ENCODE measurements at places on chromosomes 11 and 22.

DNA sequence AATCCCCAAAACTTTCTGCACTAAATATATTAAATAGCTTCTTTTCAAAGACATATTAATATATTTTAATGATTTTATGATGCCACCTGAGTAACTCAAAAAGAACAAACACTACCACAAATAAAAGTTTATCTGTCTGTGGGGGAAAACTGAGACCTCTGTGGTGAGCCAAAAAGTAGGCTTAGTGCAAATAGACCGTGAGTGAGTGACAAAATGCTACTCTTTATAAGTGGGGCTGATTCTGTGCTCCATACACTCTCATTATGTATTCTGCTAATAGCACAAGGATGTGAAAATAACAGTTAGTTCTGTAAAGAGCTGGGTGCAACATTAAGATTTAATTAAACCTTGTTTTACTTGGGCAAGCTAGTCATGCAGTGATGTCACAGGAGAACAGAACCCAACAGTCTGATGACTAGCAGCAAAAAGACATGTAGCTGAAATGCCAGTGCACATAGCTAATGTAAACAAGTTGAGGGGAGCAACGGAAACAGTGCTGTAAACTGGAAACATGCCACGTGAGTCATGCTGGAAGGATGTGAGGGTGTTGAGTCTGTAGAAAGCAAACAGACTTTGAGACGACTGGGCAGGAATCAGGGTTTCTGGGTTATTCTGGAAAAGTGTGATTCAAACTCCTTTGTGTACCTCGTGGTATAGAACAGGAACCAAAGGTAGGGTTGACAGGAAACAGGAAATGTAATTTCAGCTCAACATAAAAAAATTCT lies 1130.4 kb downstream of the LRRC4C start:
- peak; percentile 80 for DNase-seq

GRCh38 chr11:67641338-67642172 lies 2.0 kb upstream of the TBX10 start:
- DNase-seq, result no peak

- DNase-seq, result no peak
These were observed 136.8 kb downstream of the NXPE2 start for GRCh38 chr11:114815176-114815575.

- no peak for DNase-seq
These were observed 558.4 kb downstream of the METTL15 start for GRCh38 chr11:28666632-28667031.

DNA sequence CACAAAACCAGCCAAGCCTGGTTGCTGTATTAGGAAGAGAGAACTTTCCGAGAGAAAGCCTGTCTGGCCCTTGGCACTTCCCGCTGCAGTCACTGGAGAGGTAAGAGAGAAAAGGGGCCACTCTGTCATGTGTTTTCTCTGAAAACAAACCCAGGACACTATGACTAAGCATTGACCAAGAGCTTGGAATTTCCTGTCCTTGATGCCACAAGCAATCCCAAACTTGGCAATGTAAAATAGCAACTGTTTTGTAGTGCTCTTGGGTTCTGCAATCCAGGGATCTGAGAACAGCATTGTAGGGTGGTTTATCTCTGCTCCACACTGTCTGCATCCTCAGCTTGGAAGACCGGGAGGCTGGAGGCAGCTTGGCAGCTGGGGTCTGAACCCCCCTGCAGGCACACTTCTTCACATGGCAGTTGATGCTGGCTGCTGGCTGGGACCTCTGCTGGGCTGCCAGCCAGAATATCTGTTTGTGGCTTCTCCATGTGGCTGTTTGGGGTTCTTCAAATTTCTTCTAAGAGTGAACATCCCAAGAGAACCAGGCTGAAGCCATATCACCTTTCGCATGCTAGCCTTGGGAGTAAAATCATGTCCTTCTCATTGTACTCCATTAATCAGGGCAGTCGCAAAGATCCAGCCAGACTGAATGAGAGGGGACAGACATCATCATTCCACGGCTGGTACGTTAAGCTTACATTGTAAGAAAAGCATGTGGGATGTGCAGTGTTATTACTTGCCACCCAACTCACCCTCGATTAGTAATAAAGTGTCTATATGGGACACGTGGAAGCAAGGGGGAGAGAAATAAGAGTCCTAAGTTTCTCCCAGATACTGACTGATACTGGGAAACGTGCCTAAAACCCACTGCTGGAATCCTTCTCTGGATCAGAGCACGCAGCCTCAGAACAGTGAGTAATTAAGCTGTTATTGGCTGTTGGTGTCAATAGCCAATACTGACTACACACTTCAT lies 537.4 kb upstream of the B3GAT1 start:
- no peak for DNase-seq

DNA sequence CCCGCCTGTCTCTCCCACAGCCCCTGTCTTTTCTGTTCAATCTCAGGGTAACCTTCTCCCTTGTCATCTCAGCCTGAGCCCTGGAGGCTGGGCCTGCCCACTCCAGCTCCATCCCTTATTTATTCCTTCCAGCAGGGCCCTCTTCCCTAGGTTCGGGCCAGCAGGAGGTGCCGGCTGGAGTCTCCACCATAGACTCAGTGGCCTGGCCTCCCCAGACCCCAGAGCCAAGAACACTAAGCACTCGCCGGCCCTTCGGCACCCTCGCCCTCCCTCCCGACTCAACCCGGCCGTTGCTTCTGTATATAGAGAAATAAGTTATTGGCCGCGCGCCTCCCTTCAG lies 1.4 kb upstream of the RAB1B start:
- DNase-seq, result no peak

GRCh38 chr11:17764446-17765218 lies 30.1 kb downstream of the KCNC1 start:
- DNase-seq, result no peak

DNA sequence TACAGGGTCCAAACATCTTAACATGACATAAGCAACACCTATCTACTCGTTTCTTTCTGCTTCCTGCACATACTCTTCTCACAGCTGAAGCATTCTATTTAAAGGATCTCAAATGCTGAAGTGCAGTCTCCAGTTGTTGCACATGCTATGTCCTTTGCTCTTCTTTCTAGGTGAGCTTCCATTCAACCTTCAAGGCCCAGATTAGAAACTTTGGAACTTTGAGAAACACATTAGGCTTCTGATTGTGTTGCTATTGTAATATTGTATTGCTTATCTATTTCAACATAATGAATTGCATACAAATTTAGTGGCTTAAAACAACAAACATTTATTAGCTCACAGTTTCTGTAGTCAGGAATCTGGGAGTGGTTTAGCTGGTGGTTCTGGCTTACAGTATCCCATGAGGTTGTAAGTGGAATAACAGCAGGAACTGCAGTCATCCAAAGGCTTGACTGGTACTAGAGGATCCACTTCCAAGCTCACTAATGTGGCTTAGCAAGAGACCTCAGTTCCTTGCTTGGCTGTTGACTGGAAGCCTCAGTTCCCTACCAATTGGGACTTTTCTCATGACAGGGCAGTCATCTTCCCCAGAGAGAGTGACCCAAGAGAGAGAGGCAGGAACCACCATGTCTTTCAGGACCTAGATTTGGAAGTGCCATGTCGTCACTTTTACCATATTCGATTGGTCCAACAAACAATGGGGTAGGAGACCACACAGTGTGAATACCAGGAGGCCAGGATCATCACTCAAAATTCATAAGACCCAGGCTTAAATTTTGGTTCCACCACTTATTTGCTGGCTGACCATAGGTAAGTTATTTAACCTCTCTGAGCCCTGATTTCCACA lies 27.2 kb upstream of the RASSF10 start:
- DNase-seq, result no peak

GRCh38 chr22:38085501-38085900 lies 1.5 kb upstream of the SLC16A8 start:
- DNase-seq, result no peak

- DNase-seq, result no peak
These were observed 44.2 kb downstream of the CCDC81 start for GRCh38 chr11:86418917-86419316.

- DNase-seq, result no peak
These were observed 3.6 kb upstream of the SHANK2 start for GRCh38 chr11:71255800-71256479.

GRCh38 chr11:94519478-94520084 lies 7.3 kb downstream of the C11orf97 start:
- no peak for DNase-seq

DNA sequence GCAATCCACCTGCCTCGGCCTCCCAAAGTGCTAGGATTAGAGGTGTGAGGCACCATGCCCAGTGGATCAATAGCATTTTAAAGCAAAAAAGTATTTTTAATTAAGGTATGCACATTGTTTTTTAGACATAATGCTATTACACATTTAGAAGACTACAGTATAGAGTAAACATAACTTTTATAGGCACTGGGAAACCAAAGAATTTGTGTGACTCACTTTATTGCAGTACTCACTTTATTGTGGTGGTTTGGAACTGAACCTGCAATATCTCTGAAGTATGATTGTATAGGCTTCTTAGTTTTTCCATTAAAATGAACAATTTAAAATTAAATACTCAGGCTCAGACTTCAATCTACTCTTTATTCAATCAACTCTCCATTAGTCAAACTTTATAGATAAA lies 17.5 kb upstream of the CD3E start:
- DNase-seq, result no peak

DNA sequence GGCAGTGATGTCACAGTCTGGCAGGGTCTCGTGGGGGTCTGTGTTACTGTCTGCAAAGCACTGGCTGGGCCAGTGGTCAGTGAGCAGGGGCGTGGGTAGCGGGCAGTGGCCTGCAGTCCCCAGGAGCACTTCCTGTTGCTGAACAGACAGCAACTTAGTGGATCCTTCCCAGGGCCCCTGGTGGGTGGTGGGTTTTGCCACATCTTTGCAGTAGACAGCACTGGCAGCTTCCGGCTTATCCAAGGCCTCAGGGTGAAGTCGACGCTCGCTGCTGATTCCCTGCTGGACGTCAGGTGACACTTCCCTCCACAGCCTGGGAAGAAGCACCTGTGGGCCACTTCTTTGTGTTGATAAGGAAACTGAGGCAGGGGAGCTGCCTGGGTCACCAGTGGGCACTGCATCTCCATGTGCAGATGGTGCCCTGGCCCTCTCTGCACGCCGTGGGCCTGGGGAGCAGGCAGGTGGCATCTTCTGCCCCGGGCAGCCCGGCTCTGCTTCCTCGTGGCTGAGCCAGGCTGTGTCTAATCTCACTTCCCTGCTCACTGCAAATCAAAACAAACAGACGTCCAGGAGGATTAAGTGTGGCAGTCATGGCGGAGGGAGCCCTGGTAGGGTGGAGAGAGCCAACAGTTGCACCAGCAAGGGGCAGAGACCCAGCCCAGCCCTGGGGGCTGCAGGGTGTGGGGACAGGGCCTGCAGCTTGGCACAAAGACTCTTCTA lies 79.8 kb downstream of the KCNQ1 start:
- no peak for DNase-seq

- DNase-seq, result no peak
These were observed 38.4 kb upstream of the EMID1 start for GRCh38 chr22:29167032-29167911.

GRCh38 chr11:34065505-34066203 lies 14.1 kb downstream of the CAPRIN1 start:
- DNase-seq, result no peak

DNA sequence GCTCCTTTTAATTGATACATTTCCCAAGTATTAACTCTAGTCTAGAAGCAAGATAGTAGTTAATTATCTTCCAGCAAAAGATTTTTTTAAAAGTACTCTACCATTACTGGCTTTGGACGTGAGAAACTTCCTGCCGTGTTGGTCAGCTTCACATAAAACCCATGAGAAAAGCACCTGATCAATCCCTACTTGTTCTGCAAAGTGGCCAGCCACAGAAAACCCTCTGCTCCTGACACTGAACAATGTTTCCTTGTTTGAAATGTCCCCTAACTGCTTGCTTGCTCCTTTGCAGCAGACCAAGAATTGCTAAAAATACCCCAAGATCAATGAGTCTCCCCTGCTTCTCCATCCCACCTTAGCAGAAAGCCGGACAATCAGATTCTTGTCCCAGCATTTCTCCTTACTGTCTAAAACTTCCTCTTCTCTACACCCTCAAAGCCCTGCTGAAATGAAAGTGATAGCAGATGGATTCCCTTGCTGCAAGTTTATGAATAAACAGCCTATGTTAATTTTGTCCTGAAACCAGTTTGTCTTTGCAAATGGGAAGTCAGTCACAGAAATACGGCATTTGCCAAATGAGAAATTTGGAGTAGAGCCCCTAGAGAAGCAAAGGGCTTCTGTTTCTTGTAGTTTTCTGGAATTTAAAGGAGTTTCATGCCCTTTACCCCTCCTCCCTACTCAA lies 207.1 kb upstream of the ARHGAP20 start:
- DNase-seq, result no peak

GRCh38 chr11:126115816-126116331 lies 53.2 kb upstream of the CDON start:
- peak; percentile 36 for DNase-seq

- DNase-seq, result no peak
These were observed 121.5 kb downstream of the ATG16L2 start for GRCh38 chr11:72935700-72936099.

GRCh38 chr11:116540645-116541304 lies 232.0 kb downstream of the BUD13 start:
- DNase-seq, result no peak

GRCh38 chr22:40436505-40437431 lies 66.4 kb downstream of the SGSM3 start:
- no peak for DNase-seq

DNA sequence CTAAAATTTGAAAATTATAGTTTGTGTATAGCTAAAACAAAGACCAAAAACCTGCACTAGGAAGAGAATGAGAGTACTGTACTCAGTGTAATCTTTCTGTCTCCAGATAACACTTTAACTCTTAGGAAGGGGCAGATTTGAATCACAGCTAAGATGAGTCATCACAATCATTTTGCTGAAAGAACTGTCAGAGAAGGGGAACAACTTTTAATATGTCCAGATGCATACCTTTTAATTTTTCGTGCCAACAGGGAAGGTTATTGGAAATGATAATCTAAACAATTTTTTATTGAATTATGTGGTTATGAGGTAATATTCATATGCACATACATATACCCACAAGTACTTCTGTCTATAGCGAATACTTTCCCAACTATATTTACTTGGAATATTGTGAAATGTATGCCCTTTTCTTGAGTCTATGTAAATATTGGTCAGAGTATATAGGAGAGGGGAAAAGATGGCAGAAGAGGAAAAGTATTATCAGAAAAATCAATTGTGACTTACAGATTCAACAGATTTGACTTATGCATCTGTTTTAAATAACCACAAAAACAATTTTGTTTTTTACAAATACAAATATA lies 51.1 kb upstream of the MUC15 start:
- no peak for DNase-seq

- no peak for DNase-seq
These were observed 43.8 kb downstream of the C11orf58 start for GRCh38 chr11:16781936-16782919.
